Cortex of kidney (tissue), 1 donor: ENCODE measurements at places on chromosomes 2 and 18.

DNA sequence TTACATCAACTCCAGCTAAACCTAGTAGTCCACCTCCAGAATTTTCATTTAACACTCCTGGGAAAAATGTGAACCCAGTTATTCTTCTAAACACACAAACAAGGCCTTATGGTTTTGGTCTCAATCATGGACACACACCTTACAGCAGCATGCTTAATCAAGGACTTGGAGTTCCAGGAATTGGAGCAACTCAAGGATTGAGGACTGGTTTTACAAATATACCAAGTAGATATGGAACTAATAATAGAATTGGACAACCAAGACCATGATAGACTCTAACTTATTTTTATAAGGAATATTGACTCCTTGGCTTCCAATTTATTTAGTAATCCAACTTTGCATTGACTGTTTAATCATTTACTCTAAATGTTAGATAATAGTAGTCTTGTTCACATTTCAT lies 44.2 kb downstream of the NLRC4 start:
- DNase-seq: no peak

DNA sequence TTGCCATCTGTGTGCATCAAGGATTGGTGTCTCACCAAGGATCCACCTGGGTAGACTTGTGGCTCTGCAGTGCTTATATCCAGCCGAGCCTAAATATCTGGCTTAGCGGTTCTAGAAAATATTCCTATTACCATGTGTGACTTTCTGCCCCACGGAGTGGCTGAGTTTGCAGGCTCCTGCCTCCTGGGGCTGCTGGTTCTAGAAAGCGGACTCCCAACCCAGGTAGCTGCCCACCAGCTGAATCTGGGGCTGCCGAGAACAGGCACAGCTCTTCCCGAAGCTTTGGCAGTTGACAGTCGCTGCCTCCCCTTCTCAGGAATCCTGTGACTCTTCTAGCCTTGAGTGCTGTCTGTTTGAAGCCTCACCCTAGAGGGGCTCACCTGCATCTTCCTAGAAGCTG lies 104.6 kb downstream of the TPGS2 start:
- no peak for DNase-seq

GRCh38 chr2:112065966-112066365 lies 10.9 kb downstream of the TMEM87B start:
- no peak for DNase-seq

GRCh38 chr2:98935777-98936352 lies at the start of gene CRACDL:
TSS of gene CRACDL (minus strand) at chr2:98936225. CDS start at chr2:98846800, 89,425 bp downstream.
- DNase-seq: no peak

DNA sequence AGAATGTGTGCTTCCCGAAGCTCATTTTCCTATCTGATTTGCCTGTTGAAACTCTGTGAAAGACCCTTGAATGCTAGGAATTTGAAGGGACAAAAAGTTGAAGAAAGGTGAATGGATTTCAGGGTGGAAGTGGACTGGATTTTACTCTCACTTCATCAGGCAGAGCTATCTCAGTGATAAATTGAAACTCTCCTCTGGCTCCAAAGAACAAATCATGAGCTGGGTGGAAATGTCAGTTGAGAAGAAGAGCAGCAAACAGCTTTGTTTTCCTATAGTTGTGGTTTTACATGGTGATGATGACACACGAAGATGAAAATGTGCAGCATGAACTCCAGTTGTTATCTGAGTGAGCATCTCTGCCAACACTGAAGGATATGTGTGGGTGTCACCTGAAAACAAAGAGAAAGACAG lies 34.4 kb downstream of the CD28 start:
- DNase-seq: no peak

DNA sequence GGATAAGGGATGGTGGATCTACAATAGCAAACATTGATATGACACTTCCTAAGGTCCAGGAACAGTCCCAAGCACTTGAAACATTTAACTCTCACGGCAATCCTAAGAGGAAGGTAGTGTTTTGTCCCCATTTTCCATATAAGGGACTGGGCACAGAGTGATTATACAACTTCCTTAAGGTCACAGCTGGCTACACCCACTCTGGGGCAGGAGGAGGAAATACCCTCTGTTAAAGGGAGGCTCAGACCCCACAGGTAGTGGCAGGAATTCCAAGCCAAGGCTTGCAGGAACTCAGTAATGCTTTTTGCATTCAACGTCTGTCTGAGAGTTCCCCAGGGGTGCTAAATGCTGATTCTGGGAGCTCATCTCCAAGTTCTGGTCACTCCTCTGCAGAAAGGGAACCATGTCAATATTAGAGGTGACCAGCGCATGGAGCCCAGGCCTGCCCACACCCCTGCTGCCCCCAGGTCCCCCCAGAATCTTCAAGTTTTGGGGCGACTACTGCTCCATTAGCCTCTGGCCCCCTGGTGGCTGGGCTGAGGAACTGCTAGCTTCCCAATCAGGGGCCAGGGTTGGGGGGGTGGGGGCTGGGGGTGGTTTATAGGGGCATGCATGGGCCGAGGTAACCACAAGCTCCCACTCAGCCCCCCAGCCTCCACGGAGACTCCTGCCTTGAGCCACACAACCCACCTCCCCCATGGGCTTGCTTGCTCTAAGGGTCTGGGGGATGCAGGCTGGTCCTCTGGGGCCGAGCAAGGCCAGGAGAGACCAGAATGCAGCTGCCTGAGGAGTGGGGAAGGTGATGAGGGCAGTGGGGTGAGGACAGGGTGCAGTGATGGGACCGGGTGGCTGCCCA lies 11.1 kb downstream of the OBSL1 start:
- no peak for DNase-seq

DNA sequence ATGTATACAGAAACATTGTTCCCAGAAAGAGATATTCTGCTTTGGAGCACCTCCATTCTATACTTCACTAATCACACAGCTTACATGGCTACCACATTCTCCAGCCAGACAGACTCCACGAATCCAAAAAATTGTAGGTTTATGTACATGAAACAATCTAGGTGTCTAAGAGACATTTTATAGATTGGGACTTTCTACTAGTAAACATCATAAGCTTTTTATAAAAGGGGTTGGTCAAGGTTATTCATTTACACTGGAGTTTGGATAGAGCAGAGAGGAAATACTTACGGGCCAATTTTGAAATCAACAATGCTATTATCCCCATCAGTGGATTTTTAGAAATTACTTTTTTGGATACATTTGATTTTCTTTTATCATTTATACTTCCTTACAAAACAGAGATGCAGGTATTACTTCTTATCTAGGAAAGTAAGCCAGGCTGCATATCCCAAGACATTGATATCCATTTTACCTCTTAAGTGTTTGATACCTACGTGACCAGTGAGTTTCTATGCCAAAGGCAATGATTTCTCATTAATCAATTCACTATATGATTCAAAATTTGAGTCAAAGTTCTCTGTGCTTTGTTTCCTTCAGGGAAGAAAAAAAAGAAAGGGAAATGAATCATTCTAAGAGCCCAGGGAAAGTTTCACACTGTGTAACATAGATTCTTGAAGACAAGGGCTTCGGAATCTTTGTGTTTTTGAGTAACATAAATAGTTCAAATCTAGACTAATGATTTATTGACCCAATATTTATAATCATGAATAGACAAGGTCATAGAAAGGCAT lies 140.5 kb downstream of the PTH2R start:
- no peak for DNase-seq

DNA sequence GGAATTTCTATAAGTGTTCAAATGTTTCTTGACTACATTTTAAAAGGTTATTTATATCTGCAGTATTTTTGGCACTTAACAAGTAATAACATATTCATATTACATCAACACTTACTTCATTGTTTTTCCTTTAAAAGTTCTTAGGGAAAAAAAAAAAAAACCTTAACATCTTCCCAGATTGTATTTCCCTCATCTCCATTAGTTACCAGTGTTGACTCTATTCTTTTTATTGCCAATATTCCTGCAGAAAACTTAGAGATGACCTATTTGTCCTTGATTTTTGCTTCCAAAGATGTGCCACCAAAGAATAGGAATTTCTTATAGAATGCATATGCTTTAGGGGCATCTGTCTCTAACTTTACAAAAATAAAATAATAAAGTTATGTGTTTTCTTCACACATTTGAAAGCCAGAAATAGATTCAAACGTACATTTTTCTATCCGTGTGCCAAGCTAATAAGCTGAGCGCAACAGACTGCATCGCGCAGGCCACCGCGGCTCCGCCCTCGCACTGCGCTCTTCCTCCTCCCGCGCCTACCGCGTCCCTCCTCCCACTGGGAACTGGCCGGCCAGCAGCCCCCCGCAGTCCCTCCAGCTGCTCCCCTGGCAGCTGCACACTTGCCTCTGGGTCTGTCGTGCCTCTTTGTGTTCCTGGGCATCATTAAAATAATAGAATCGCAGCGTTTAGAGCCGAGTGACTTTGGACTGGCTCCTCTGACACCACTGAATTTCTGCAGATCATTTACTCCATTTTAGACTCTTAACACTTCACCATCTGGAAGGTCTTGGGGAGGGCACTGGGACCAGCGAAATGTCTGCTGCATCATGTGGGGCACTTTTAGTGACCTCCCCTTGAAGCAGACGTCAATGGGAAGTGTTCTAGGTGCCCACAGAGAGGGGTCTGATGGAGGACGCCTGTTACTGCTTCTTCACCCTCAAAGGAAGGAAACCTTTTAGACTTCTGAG lies 21.2 kb upstream of the NAB1 start:
- DNase-seq: no peak

DNA sequence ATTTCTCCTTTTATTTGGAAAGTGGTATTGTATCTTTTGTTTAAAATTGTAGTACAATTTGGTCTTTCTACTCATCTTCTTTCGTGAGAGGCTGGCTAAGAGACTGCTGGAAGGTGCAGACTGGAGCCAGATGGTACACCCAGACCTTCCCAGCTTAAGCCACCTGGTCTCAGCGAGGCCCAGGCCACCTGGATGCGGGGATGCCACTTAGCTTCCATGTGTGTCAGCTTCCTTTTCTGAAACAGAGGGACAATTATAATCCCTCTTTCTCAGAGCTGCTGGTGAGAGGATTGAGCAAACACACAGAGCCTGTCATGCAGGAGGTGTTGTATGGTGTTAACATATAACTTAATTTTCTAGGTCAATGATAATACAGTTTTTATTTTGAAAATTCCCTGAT lies 17.4 kb downstream of the FARP2 start:
- DNase-seq: no peak

DNA sequence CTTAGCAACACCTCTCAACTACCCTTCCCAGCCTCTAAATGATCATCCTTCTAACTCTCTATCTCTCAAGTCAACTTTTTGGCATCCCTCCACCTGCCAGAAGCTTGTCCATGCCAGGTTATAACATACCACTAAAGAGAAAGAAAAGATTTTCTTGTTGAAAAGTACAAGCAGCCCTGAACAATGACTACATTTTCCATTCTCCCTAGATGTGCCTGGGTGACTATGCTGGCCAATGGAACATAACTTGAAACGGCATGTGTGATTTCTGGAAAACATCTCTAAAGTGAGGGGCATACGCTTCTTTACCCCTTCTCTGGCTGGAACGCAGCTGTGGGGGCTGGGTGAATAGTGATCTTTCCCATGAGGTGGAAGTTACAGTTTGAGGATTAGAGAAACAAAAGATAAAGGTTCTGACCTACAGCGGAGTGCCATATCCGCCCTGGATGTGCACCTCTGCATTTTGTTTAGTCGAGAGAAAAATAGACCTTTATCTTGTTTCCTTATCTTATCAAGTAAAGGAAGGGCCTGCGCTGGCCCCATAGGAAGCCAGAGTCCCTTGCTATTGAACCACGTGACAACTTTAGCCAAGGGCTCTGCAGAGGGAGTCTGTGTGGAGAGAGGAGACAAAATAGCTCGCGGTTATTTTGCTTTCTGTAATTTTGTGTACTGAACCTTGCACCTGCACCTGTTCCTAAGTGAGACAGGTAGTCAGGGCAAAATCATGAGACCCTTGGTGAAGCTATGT lies 436.8 kb downstream of the TGIF1 start:
- DNase-seq: no peak

DNA sequence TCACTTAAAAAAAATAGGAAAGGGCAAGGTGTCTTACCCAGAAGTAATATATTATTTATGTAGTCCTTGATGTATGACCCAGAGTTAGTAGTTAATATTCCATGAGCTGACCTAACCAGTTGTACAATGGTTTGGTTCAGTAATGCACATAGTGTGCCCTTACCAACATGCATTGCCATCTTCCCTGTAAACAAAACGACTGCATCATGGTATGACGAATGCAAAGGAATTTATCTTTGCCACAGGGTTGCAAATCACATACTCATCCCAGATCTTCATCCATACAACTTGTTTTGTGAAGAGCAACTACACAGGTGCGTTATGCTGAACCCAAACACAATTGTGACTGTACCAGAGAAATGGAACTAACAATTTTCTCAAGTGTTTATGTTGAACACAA lies 68.9 kb upstream of the ZSWIM2 start:
- DNase-seq: no peak

GRCh38 chr2:180751306-180751920 lies 229.0 kb upstream of the UBE2E3 start:
- DNase-seq: no peak

GRCh38 chr2:3073041-3073595 lies 304.5 kb downstream of the EIPR1 start:
- no peak for DNase-seq

DNA sequence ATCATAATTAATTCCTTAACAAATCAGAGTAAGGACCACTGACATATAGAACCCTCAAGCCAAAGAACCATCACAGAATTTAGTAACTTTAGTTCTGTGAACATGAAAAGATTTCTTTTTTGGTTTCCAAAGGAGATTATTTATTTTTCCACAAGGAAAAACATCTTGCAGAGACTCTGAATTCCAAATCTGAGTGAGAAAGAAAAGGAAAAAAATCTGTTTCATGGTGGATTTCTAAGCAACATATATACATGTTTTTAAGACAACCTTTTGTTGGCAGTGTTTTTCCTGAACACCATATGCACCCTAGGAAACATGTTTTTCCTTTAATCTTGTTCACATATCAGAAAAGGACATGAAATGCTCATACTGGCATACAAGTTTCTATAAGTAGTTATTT lies 149.8 kb downstream of the AGPS start:
- no peak for DNase-seq

- no peak for DNase-seq
These were observed 230.0 kb upstream of the EPHA4 start for GRCh38 chr2:221802089-221802488.

GRCh38 chr2:109523121-109523520 lies 90.6 kb downstream of the SEPTIN10 start:
- DNase-seq: no peak

DNA sequence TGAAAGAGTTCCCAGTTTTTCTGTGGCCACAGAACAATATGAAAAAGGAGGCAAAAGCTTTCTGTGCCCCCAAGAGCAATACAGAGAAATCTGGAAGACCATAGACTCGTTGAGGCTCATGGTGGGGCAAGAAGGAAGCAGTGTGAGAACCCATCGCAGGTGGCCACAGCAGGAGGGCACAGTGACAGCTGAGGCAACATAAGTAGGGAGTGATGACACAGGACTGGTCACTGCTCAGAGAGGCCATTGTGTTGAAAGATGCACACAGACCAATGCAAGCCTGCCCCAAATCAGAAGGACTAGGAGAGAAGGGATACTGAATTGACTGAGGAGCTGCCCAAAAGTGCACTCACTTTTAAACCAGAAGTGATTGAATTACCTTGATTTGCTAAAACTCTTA lies 483.6 kb downstream of the EPHA4 start:
- DNase-seq: no peak

DNA sequence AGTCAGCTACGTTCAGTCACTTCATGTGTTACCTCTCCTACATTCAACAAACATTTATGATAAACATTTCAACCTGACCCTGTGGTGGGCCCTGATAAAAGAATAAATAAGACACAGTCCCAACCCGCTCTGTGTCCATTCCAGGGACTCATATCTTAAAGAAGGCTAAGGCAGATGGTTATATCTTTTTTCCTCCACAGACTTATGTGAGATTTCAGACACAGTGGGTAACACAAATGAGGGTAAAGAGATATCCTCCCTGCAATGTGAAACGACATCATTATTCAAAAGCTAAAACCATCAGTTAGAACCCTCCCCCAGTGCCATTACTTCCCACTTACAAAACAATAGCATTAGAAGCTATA lies 11.1 kb upstream of the HNRNPLL start:
- DNase-seq: no peak
